Chondrocyte (in vitro differentiated cells): ENCODE measurements at places on chromosomes 3 and 15.

DNA sequence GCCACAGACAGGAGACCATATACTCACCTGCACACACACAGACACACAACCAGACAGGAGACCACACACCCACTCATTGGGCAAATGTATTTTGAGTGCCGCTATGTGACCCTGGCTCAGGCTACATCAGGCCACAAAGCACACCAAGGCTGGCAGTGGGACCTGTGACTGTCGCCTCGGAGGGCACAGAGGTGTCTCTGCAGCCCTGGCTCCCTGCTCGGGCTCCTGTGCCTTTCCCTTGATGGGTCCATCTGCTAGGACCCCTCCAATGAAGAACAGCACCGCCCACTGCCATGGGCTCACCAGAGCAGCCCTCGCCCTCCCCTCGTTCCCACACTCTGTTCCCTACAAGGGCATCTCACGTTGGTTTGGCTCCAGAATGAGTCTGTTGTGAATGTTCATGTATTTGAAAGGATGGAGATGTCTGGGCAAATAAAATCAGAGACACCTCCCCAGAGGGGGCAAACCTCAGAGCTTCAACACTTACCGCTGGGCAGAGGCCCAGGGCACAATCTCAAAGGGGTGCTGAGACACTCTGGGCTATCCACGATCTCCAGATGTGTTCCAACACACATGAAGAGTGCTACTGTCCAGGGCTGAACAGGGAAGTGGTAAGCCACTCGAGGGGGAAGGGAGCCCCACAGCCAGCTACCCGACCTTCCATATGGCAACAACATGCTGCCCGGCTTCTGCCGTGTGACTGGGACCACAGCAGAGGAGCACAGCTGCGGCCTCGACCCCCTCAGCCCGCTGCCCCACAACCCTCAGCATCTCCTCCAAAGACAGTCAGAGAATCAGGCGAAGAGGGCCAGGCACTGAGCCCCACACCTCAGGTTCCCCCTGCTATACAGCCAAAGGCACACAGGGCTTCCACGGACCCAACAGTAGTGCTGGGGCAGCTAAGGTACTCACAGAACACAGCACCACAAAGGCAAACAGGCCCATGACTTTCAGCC, 74.9 kb downstream of the OCA2 start:
- no peak overlapping the region for H3K4me3 ChIP-seq
- no peaks in the 10 kb centered on the region for H3K36me3 ChIP-seq
- peaks cover 15% of the 10 kb centered on the region for H3K4me1 ChIP-seq
- H3K27ac ChIP-seq: no peak overlapping the region
- no peak for DNase-seq

DNA sequence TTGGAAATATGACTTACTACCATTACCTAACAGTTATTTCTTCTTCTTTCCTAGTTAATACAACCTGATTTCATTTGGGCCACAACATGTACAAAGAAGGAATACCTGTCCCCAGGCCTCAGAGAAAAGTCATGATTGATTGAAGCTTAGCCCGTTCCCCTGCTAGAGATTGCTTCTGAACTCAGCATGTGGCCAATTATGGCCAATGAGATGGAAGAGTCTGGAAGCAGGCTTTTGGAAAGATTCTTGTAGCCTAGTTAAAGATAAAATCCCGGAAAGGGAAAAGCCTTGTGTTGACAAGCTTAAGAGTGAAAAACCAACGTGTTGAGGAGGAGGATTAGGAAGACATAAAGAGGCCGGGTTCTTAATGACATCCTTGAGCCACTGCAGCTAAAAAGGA, 17.0 kb upstream of the TM6SF1 start:
- H3K4me1 ChIP-seq: peaks cover 3% of the 10 kb centered on the region
- no peaks in the 10 kb centered on the region for H3K27me3 ChIP-seq
- H3K36me3 ChIP-seq: no peaks in the 10 kb centered on the region
- H3K27ac ChIP-seq: no peak overlapping the region
- DNase-seq: no peak
- no peak overlapping the region for H3K4me3 ChIP-seq

DNA sequence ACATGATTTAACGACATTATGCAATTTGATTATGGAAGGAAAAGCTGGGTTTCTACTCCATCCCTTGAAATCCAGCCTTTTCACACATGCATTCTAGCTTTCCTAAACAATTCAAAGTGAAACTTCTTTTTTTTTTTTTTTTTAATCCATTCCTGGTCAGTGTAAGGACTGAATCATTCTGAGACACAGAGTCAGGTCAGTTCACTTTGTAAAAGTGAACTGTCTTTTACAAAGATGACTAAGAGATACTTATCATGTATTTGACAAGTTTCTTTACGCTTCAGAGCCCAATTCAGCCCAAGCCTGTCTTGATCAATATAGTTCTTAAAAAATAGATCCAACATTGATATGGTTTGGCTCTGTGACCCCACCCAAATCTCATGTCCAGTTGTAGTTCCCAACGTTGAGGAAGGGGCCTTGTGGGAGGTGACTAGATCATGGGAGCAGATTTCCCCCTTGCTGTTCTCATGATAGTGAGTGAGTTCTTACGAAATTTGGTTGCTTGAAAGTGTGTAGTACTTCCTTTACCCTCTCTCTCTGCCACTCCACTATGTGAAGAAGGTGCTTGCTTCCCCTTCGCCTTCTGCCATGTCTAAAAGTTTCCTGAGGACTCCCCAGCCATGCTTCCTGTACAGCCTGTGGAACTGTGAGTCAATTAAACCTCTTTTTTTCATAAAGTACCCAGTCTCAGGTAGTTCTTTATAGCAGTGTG, 345.6 kb upstream of the THBS1 start:
- peaks cover 61% of the 10 kb centered on the region for H3K4me1 ChIP-seq
- peak overlapping the region; percentile 27 for H3K27ac ChIP-seq
- no peaks in the 10 kb centered on the region for H3K27me3 ChIP-seq
- H3K4me3 ChIP-seq: no peak overlapping the region
- no peak for DNase-seq

DNA sequence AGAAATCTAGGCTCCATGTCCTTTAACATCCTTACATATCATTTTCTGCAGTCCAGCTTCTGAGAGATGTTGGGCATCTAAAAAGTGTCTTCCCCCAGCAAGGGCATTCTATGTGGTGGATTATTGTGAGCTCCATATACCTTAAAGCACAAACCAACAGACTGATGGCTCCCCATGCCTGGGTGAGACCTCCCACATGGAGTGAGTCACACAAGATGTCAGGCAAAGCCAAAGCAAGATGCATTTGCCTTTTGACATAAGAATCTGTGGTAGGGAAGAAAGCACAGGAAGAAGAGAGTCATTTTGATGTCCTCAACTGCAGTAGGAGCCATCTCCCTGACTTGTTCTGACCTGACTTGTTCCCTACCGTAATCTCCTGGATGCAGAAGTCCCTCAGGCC, 238.7 kb upstream of the EIF1B start:
- no peaks in the 10 kb centered on the region for H3K36me3 ChIP-seq
- no peak overlapping the region for H3K4me3 ChIP-seq
- DNase-seq: no peak
- peaks cover 8% of the 10 kb centered on the region for H3K4me1 ChIP-seq
- H3K27ac ChIP-seq: no peak overlapping the region

DNA sequence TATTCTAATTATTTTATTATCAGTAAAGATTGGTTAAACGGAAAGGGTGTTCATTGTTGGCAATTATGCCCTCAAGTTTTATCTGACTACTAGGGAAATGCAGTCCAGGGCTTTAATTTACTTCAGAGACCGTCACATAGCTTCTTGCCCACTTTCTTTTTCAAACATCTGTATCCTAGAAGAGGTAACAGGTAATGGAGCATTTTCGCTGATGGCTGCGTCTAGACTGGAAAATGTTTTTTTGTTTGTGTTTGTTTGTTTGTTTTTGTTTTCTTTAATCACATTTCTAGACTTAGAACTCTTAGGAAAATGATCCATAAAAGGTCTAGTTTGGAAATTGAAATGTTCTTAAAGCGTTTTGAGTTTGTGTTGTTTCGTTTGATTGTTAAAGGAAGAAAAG, 71.4 kb downstream of the ANXA2 start:
- H3K4me3 ChIP-seq: no peak overlapping the region
- H3K36me3 ChIP-seq: no peaks in the 10 kb centered on the region
- no peak overlapping the region for H3K27ac ChIP-seq
- H3K4me1 ChIP-seq: peaks cover 13% of the 10 kb centered on the region
- peaks cover 46% of the 10 kb centered on the region for H3K27me3 ChIP-seq
- DNase-seq: no peak

GRCh38 chr3:51637941-51638471, 33.0 kb upstream of the TEX264 start:
- H3K27me3 ChIP-seq: no peaks in the 10 kb centered on the region
- H3K27ac ChIP-seq: no peak overlapping the region
- peaks cover 24% of the 10 kb centered on the region for H3K36me3 ChIP-seq
- no peaks in the 10 kb centered on the region for H3K4me1 ChIP-seq

- H3K27me3 ChIP-seq: no peaks in the 10 kb centered on the region
- H3K4me1 ChIP-seq: peaks cover 30% of the 10 kb centered on the region
- peak overlapping the region; percentile 46 for H3K27ac ChIP-seq
- peaks cover 2% of the 10 kb centered on the region for H3K36me3 ChIP-seq
These were observed 1218.1 kb downstream of the ROBO2 start for GRCh38 chr3:78257951-78258530.

GRCh38 chr3:27503526-27503925, 19.3 kb upstream of the SLC4A7 start:
- peaks cover 36% of the 10 kb centered on the region for H3K4me1 ChIP-seq
- no peaks in the 10 kb centered on the region for H3K36me3 ChIP-seq
- no peaks in the 10 kb centered on the region for H3K27me3 ChIP-seq
- peak overlapping the region; percentile 18 for H3K27ac ChIP-seq
- DNase-seq: no peak
- no peak overlapping the region for H3K4me3 ChIP-seq

DNA sequence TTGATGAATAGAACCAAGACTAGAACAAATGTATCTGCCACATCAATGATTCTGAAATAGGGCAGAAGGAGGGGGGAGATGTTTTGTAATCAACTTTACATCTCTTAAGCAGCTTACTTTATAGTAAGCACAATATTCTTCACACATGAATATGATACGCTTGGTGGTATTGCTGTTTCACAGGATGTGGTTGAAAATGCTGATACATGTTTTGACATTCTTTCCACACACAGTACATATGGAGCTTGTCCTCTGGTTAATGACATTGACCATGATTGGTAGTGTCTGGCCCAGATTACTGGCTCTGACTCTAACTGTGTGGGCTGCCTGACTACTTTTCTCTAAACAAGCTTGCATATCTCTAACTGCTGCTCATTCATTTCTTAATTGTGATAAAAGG, 168.9 kb downstream of the KLHL25 start:
- H3K4me3 ChIP-seq: no peak overlapping the region
- H3K27me3 ChIP-seq: no peaks in the 10 kb centered on the region
- H3K36me3 ChIP-seq: peaks cover 1% of the 10 kb centered on the region

- no peaks in the 10 kb centered on the region for H3K36me3 ChIP-seq
- peaks cover 23% of the 10 kb centered on the region for H3K4me1 ChIP-seq
- H3K27ac ChIP-seq: no peak overlapping the region
- DNase-seq: no peak
These were observed 23.9 kb upstream of the FRMD4B start for GRCh38 chr3:69409831-69410230.

GRCh38 chr15:100438570-100438969, 90.2 kb downstream of the CERS3 start:
- DNase-seq: no peak
- no peaks in the 10 kb centered on the region for H3K27me3 ChIP-seq
- no peaks in the 10 kb centered on the region for H3K36me3 ChIP-seq
- no peak overlapping the region for H3K4me3 ChIP-seq
- peaks cover 4% of the 10 kb centered on the region for H3K4me1 ChIP-seq
